ENCODE measurements at places on chromosomes 12 and 14.

GRCh38 chr14:24952851-24953666 lies 96.9 kb downstream of the STXBP6 start:
- no peak for DNase-seq

- DNase-seq: no peak
Measured at GRCh38 chr12:1309613-1310012, 284.8 kb downstream of the FBXL14 start.

- DNase-seq: no peak
Measured at GRCh38 chr14:60760209-60760608, 25.6 kb downstream of the MNAT1 start.

GRCh38 chr12:90091809-90092208 lies 383.2 kb upstream of the ATP2B1 start:
- DNase-seq: no peak

GRCh38 chr12:19298836-19299605 lies 140.3 kb upstream of the AEBP2 start:
- no peak for DNase-seq
